ENCODE measurements at places on chromosomes 7 and 10.

- DNase-seq = no peak
Observed at GRCh38 chr7:1317646-1318045, 85.0 kb downstream of the UNCX start.

DNA sequence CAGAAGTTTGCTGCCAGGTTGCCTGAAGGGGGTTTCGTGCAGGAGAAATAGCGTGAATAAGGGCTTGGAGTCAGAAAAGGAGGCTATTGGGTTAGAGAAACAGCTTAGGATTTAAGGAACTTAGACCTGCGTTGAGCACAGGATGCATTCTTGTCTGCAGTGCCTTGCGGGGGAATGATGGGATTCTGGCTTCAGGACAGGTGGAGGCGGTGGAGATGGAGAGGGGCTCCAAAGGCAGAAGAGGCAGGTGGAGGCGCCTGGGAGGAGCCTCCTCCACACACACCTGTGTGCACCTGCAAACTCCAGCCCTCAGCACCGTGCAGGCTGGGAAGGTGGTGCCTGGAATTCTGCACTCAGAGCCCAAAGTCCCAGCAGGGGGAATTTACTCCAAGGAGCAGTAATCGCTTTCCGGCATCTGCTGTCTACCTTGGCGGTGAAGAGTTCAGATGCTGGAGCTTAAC is 1.8 kb downstream of the CLIP2 start:
- no peak for DNase-seq

DNA sequence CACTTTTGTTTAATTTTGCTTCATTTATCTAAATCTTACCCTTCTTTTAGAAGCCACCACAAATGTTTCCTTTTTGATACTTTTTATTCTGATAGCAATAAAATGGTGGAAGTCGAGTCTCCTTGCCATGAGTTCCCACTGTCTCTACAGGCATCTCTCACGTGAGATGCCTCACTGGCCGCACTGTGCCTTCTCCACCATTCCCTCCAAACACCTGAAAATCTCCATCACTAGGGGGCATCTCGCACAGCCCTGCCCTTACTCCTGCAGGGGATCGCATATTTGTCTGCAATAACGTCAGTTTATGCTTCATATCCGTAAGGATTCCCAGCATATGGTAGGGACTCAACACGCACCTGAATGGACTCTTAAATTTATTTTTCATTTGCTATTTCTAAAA is 56.3 kb upstream of the NCAPG2 start:
- DNase-seq = no peak

DNA sequence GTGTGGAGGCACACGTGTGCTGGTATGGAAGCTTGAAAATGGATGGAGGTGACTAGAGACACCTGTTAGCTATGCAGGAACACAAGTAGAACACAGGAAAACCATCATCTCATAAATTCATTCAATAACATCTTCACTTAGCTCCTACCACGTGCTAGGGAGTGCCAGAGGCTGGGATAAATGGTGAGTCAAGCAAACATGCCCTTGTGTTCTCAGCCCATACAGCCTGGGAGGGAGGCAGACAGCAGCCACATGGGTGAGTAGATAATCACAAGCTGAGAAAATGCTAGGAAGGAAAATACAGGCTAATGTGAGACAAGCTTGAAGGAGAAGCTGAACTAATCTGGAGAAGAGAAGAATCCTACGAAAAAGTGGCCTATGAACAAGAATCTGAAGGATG is 468.0 kb upstream of the ZMIZ1 start:
- DNase-seq = no peak

GRCh38 chr10:69682955-69683474 is 53.0 kb downstream of the FAM241B start:
- no peak for DNase-seq

DNA sequence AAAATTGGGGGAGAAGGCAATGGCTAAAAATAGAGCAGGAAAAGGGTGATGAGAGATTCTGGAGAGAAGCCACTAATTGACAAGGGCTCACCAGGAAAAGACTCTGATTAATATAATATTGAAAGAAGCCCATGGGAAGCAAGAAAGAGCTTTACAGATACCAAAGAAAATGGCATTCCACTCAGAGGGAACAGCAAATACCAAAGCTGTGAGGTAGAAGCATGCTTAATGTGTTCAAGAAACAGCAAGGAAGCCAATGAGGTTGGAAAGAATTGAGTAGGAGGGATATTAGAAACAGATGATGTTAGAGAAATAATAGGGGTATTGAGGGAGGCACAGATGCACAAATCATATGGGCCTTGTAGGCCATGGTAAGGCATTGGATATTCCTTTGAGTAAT is 130.1 kb downstream of the MYO3A start:
- no peak for DNase-seq

All from activated naive CD8-positive, alpha-beta T cell treated with anti-CD3 and anti-CD28 coated beads for 36 hours (primary cell).